Dorsolateral prefrontal cortex (tissue), 122 donors: ENCODE measurements at places on chromosomes 5 and 9.

DNA sequence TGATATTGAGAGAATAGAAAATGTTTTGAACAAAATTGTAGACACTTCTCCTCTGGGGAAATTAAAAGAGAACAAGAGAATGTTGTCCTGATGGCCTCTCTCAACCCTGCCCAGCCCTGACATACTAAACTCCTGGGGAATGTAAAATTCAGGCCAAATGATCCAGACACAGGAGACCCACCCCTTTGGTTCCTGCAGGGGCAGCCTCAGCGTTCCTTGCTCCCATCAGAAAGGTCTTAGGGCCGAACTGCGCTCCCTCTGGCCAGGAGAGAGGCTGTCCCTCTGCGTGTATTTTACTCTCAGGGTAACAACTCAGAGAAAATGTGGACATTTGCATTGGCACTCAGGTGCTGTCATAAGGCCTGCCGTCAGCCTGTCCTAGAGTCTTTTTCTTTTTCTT, 616.3 kb upstream of the KLF4 start:
- no peak for DNase-seq

GRCh38 chr5:76920491-76920890, 32.4 kb upstream of the CRHBP start:
- DNase-seq: no peak

DNA sequence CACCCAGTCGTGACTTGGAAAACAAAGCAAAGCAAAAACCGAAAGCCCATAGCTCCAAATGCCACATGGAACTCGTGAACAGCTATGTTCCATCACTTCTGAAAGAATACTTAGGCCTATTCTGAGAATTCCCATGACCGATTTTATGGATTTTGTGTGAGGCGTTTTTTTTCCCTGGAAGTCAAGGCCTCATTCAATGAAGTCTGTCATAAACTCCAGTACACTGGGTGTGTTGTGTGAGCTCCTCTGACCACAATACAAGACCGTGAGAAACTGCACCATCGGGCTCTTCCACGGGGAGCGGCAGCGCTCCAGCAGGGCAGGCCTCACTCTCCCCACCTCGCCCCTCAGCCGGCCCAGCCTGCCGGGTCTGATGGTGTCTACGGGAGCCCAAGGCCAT, 209.5 kb downstream of the FANCC start:
- no peak for DNase-seq

- DNase-seq: no peak
Measured at GRCh38 chr5:113161806-113162205, 185.2 kb downstream of the DCP2 start.

DNA sequence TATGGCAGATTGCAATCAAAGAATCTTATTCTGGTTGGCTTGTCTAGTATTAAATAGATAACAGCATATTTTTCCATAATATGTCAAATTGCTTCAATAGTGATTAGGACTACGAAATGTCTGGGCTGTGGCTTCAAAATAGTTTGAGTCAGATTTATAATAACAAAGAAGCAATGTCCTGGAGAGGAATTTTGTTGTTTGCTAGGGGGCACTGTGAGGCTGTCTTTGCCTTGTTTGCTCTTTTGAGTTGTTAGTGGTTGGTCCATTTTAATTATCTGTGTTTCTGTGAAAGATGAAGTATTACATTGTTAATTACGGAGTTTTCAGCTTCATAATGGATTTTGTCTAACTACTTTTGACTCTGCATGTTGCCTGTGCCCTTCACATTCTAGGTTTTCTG, 713.6 kb downstream of the TLE4 start:
- DNase-seq: no peak

GRCh38 chr9:129498451-129499384, 122.2 kb downstream of the C9orf50 start:
- DNase-seq: no peak

DNA sequence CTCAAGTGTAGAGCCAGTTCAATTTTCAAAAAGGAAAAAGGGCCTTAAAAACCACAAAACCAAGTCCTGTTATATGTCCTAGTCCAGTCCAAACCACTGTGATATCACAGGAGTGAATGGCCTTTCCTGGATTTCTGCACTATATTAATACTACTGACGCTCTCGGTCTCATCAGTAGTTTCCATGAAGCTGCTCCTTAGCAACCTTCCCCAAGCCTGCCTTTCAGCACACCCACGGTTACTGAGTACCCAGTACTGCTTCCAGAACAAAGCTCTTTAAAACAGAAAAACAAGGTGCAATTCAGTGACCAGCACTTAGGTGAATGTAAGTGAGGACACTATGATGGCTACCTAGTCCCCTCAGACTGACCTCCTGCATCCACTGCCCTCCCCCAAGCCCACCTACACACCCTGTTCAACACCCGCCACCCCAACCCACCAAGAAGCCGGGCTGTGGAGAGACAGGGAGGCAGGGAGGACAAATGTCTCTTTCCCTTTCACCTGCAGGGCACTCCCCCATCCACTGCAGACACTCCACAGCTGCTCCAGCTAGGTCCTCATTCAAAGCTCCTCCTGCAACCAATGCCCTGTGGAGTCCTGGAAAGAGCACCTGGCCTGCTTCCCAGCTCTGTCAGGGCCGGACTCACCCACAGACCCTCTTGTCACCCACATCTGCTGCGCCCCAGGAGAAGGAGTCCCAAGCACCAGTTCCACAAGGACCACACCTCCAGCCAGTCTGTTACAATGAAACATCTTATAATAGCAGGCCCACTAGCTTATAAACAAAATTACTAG, 25.9 kb downstream of the PSMB7 start:
- no peak for DNase-seq

DNA sequence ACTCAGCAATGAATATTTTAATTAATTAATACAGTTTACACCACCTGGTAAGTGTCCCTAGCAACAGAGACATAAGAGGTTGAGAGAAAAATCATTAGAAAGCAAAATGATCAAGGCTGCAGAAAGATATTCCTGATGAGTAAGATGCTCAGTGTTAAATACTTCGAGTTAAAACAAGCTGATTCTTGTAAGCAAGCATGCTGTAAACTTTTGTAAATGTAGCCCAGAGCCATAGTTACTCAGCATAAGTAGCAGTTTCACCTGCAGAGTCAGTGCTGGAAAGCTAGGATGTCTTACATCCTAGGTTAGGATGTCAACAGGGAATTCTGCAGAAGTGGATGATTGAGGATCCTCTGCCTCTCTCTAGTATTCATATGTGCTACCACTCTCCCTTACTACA, 4.2 kb downstream of the PRKACG start:
- no peak for DNase-seq

GRCh38 chr9:96502539-96503373, 52.8 kb downstream of the HABP4 start:
- no peak for DNase-seq

DNA sequence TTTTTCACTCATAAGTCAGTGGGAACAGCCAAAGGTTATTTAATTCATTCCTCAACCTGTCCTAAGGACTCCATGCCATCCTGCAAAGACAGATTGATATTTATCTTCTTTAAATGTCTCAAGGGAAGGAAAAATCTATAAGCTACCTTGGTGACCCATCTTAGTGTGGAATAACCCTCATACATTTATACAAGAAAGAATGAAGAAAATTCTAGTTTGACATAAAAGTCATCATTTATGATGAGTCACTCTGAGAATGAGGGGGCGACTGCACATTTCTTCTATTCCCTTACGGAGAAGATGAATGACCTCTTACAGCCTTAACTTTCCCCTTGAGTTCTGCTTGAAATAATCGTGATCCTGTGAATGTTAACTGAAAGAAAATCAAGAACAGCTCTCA, 26.8 kb upstream of the NUDT12 start:
- DNase-seq: no peak

DNA sequence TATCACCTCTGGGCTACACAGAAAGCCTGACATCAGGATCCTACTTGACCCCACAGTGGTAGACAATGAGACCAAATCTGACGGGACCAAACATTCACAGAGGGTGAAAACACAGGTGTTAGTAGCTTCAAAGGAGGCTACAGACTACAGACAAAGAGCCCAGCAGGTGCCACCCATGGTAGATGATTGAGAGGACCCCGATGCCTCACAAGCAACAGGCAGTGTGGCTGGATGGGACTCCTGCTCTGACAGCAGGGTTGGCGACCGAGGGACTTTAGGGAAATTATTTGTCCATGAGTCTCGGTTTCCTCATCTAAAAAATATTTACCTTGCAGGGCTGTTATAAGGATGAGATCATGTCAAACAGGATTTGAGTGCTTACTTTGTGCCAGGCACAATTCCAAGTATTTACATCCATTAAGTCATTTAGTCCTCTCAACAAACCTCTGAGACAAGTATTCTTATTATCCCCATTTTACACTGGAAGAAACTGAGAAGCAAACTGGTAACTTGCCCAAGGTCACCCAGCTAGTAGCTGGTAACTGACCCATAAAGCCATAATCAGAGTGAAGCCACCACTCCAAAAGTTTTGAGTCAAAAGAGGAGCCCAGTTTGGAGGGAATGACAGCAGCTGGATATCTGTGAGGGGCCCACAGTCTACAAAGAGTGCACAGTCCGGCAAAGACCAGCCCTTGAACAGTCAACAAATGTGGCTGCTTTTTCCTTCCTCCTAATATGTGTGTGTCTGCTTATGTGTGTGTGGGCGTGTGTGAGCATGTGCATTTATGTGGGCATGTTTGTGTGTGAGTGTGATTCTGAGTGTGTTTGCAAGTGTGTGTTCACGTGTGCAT, 502.0 kb downstream of the BNC2 start:
- no peak for DNase-seq

DNA sequence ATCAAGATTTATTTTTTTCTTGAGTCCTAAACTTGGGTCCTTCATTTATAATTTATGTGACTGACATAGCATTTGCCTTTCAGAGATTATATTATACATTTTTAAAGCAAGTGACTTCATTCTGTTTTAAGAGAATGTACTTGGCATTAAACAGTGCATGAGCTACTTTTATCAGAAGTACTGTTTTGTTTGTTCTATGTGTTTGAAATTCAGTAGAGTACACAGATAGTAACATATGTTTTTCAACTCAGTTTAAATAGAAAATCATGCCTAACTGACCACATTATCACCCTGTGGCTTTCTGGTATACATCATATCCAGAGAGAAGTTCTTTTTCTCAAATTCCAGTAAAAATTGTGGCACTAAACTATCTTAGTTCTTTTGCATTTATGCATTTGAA, 335.3 kb upstream of the CDH18 start:
- no peak for DNase-seq

DNA sequence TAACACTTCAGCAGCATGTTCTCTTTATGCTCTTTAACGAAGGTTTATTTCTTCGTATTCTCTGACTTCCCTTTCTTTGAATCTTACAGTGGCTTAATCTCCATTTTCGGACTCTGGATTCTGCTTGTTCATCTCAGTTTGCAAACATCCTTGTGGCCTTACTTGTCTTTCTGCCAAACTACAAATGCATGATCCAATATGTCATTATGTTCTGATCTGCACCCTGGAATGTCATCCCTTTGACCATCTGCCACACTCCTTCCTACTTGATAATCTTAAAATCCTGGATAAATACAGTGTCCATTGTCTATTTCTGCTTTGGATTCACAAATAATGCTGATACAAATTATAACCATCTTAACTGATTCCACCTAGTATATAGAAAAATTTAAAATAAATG, 499.2 kb downstream of the CDH18 start:
- DNase-seq: no peak

GRCh38 chr5:68245319-68245718, 29.8 kb downstream of the PIK3R1 start:
- DNase-seq: no peak

DNA sequence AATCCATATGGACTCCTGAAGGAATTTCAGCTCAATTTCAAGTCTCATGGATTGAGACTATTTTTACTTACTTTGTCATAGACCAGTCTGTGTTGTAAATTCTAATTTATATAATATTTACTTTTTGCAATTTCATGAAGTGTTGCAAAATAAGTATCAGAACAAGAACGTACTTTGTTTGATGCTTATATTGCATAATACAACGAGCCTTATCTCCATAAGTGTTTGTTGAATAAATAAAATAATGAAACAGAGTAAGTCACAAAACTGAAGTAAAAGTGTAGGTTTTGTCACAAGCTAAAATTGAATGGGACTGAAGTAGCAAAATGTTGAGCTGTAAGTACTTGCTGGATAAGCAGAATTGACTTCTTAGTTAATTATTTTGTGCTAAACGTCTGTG, 3.0 kb upstream of the LIFR start:
- no peak for DNase-seq

DNA sequence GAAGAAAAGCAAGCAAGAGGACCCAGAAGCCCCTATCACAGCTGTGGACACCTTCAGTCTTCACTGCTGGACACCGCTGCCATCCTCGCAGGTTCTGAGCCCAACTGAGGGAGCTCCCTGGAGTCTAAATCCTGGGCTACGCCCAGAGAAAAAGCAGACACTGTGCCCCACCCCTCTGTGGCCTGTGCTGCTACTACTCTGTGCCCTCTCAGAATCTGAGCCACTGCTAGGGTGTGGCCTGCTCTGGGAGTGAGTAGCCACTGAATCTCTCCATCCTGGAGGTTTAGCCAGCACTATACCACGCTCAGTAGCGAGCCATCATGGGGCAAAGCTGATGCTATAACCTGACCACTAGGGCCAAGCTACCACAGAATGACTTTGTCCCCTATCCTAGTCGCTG, 338.2 kb downstream of the NPR3 start:
- no peak for DNase-seq

DNA sequence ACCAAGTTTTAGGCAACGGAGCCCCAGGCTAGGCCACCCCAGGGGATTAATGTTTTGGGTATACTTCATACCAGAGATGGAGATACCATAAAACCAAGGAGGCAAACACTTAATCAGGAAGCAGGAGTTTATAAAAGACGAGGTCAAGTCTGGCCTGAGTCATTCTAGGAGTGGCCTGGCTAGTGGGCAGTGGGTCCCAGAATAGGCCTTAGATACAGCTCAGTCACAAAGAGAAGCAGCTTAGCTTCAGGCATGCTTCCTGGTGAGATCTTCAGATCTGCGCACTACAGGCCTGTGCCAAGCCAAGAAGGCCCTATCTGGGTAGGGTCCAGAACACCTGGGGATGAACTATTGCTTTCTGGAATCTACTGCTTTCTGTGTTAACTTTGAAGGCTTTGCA, 20.6 kb upstream of the NR5A1 start:
- DNase-seq: no peak

GRCh38 chr5:154346427-154346826, 99.4 kb upstream of the SAP30L start:
- DNase-seq: no peak

- no peak for DNase-seq
Measured at GRCh38 chr9:101027236-101027635, 1.3 kb upstream of the PLPPR1 start.

- no peak for DNase-seq
Measured at GRCh38 chr9:114072184-114073140, 5.6 kb downstream of the AMBP start.

DNA sequence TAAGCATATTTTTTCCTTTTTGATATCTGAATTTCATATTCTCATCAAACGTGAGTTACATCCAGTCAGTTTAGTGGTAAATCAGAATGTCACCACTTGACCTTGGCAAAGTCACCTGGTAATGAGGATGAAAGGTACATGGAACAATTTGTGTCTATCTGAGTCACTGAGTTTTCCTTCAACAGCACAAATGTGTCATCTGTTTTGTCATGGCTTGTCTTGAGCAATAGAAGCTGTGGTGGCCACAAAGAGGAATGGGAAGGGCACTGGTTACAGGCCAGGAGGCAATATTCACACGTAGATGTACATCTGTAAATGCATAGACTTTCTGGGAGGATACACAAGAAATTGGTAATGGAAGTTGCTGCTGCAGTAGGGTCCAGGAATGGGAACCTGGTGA, 8.4 kb upstream of the ZNF474 start:
- no peak for DNase-seq

- no peak for DNase-seq
Measured at GRCh38 chr9:72911816-72912215, 41.0 kb downstream of the ALDH1A1 start.
